ENCODE measurements at places on chromosomes 5 and 9. TPM values are rescaled to one million over a fixed set of nuclear protein-coding genes. Genes with fewer than 3 reads are reported as not detected.

GRCh38 chr9:19876569-19877316 is 87.9 kb upstream of the SLC24A2 start:
- H3K27ac ChIP-seq = peak overlapping the region; percentile 70
- no peak for DNase-seq
- no peak overlapping the region for H3K4me3 ChIP-seq
- no peaks in the 10 kb centered on the region for H3K36me3 ChIP-seq

The SPINK4 gene
- not detected for total RNA-seq

GRCh38 chr5:82975396-82975795 is 101.8 kb downstream of the TMEM167A start:
- H3K27ac ChIP-seq = no peak overlapping the region
- no peaks in the 10 kb centered on the region for H3K27me3 ChIP-seq
- H3K36me3 ChIP-seq = peaks cover 7% of the 10 kb centered on the region
- DNase-seq = no peak
- H3K4me1 ChIP-seq = peaks cover 7% of the 10 kb centered on the region

The PKD2L2 gene
- not detected for total RNA-seq

DNA sequence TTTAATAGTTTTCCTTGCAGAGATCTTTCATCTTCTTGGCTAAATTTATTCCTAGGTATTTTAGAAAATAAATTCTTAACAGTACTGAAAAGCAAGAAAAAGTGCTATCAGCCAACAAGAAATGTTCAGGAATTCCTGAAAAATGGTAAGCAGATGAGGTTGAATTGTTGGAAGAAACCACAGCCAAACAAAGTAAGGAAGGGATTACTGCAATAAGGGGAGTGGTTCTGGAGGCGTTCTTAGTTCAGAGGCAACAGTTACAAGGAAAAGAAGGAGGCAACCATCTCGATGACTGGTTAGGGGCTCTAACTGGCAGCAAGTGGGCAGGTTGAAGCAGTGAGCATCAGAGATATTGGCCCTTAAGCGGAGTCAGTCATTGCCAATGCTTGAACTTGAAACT is 12.8 kb upstream of the OR13J1 start:
- no peaks in the 10 kb centered on the region for H3K4me1 ChIP-seq
- peaks cover 2% of the 10 kb centered on the region for H3K27me3 ChIP-seq
- DNase-seq = no peak
- no peaks in the 10 kb centered on the region for H3K36me3 ChIP-seq

- DNase-seq = no peak
- peaks cover 6% of the 10 kb centered on the region for H3K4me1 ChIP-seq
- H3K27ac ChIP-seq = no peak overlapping the region
These were observed 155.9 kb upstream of the COL5A1 start for GRCh38 chr9:134485653-134486052.

The PCDHA9 gene
- 2.0 TPM for total RNA-seq

GRCh38 chr9:106486685-106487084 is 376.3 kb upstream of the ZNF462 start:
- H3K4me1 ChIP-seq = no peaks in the 10 kb centered on the region
- no peaks in the 10 kb centered on the region for H3K27me3 ChIP-seq
- H3K4me3 ChIP-seq = no peak overlapping the region
- H3K36me3 ChIP-seq = no peaks in the 10 kb centered on the region
- DNase-seq = no peak

DNA sequence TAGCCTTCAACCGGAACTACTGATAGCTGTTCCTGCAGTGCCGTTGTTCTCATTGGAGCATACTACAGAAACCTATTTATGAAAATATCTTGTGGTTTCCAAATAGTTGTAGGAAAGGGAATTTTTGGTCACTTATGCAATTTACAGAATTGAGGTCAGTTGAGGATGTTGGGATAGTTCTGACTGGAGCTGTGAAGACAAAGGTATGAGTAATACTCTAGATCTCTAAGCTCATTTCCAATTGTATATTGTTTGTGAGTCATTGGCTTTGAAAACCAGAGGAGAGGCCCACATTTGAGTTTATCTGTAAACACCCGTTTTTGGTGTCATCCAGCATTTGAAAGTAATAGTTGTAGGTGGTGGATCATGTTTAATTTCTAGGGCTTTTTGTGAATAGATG is 561.3 kb upstream of the WWC1 start:
- H3K27me3 ChIP-seq = no peaks in the 10 kb centered on the region
- DNase-seq = no peak
- H3K27ac ChIP-seq = no peak overlapping the region
- no peaks in the 10 kb centered on the region for H3K36me3 ChIP-seq
- H3K4me1 ChIP-seq = peaks cover 12% of the 10 kb centered on the region

DNA sequence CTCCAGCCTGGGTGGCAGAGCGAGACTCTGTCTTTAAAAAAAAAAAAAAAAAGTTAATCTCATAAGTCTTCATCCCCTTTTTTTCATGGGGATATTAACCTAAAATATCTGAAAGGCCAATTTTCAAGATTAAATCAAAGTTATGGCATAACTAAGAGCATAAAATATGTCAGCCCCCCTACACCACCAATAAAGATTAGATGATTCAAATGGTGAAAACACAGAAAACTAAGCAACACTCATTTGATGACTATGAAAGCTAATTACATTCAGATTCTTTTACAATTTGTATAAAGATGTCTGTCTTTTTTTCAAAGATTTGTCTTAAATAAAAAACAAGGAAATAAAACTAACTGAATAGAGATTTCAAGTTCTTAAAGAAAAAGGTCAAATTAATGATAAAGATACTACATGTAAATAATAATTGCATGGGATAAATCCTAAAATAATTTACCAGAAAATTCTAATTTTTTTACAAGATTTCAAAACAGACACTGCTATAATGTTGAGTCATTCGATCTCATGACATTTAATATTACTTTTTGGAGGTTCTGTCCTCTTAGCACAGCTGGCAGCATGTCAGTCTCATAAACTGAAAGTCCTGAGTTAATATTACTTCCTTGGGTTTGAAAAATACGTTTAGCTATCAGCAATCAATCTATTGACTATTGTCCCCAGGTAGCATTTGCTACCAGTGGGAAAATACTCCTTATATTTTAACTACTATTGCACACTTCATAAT is 112.9 kb downstream of the KIAA0825 start:
- no peak overlapping the region for H3K27ac ChIP-seq
- H3K4me1 ChIP-seq = no peaks in the 10 kb centered on the region
- no peak overlapping the region for H3K4me3 ChIP-seq

GRCh38 chr5:23029290-23029689 is 176.1 kb upstream of the CDH12 start:
- H3K36me3 ChIP-seq = no peaks in the 10 kb centered on the region
- H3K27ac ChIP-seq = no peak overlapping the region
- no peaks in the 10 kb centered on the region for H3K4me1 ChIP-seq
- H3K27me3 ChIP-seq = no peaks in the 10 kb centered on the region
- no peak overlapping the region for H3K4me3 ChIP-seq
- no peak for DNase-seq

The SLC36A2 gene
- total RNA-seq = not detected

The OR5C1 gene
- total RNA-seq = not detected

The GABRA6 gene
- not detected for total RNA-seq

The RIOK2 gene
- total RNA-seq = 35.6 TPM

DNA sequence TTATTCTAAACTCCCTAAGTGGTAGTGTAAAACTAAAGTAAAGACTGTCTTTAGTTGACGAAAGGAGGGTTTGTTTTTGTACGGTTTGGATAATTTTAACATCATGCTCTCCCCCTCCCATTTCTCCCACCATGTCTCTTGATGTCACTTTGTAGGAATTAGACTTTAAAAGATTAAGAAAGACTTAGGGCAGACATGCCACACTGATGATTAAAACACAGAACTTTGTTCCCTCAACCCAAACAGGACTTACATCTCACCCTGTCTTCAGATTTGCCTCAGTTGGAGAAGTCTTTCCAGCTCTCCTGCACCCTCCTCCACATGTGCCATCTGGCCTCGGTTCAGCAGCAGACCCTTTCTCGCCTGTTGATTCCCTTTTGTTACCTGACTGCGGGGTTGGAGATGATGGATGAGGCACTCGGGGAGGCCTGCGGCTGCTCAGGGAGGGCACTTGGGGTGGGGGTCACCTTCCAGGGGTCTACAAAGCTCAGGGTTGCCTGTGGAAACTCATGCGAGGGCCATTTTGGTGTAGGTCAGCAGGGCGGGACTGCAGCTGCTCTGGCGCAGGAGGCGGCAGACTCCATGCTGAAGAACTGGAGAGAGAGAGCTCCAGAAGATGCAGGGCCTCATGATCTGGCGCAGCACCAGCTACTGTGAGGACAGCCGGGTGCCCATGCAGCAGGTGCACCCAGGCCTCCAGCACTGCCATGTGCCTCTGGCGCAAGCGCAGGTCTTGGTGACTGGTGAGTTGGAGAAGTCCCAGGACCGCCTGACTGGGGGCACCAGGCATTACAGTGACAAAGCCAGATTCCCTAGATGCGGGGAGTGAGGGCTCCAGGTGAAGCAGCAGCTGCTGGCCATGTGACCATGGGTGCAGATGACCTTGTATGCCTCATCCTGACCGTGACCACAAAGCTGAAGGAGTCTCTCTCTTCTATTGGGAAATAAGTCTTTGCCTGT is 24.5 kb upstream of the EXOC3 start:
- peak; percentile 72 for DNase-seq
- H3K36me3 ChIP-seq = peaks cover 2% of the 10 kb centered on the region
- H3K27me3 ChIP-seq = no peaks in the 10 kb centered on the region
- no peak overlapping the region for H3K4me3 ChIP-seq

GRCh38 chr5:67243944-67244343 is 47.3 kb upstream of the CD180 start:
- no peak overlapping the region for H3K4me3 ChIP-seq
- no peaks in the 10 kb centered on the region for H3K36me3 ChIP-seq
- no peak overlapping the region for H3K27ac ChIP-seq
- no peaks in the 10 kb centered on the region for H3K27me3 ChIP-seq
- no peak for DNase-seq
- H3K4me1 ChIP-seq = peaks cover 12% of the 10 kb centered on the region

DNA sequence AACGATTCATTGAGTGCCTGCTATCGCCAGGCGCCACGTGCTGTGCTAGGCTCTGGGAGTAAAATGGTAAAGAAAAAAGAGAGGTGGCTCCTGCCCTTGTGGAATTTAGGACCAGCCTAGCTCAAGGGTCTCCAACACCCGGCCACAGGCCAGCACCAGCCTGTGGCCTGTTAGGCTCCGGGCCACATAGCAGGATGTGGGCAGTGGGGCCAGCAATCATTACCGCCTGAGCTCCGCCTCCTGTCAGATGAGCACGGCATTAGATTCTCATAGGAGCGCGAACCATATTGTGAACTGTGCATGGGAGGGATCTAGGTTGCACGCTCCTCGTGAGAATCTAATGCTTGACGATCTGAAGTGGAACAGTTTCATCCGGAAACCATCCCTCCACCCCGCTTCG is 1.5 kb downstream of the RMRP start:
- no peak for DNase-seq
- peak overlapping the region; percentile 99 for H3K27ac ChIP-seq
- no peak overlapping the region for H3K4me3 ChIP-seq
- H3K27me3 ChIP-seq = no peaks in the 10 kb centered on the region
- peaks cover 44% of the 10 kb centered on the region for H3K4me1 ChIP-seq
- H3K36me3 ChIP-seq = peaks cover 8% of the 10 kb centered on the region

The TMEM252 gene
- total RNA-seq = not detected

DNA sequence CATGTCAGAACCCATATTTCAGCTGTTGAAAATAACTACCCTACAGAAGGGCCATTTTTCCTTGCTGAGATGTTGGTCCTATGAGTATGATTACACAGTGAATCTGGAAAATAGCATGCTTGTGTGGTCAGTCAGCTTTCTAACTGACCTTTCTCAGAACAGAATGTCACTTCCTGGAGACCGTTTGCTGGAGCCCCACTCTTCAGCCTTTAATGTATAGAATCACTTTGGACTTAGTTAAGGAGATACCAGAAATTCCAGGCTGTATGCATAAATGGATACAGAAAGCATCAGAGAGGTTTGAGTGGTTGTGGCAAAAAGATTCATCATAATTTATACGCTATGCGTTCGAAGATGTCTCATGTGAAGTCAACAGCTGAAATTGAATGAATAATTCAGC is 488.1 kb downstream of the EBF1 start:
- no peak for DNase-seq
- H3K27ac ChIP-seq = no peak overlapping the region
- H3K27me3 ChIP-seq = no peaks in the 10 kb centered on the region
- no peaks in the 10 kb centered on the region for H3K36me3 ChIP-seq
- H3K4me1 ChIP-seq = no peaks in the 10 kb centered on the region
- H3K4me3 ChIP-seq = no peak overlapping the region

DNA sequence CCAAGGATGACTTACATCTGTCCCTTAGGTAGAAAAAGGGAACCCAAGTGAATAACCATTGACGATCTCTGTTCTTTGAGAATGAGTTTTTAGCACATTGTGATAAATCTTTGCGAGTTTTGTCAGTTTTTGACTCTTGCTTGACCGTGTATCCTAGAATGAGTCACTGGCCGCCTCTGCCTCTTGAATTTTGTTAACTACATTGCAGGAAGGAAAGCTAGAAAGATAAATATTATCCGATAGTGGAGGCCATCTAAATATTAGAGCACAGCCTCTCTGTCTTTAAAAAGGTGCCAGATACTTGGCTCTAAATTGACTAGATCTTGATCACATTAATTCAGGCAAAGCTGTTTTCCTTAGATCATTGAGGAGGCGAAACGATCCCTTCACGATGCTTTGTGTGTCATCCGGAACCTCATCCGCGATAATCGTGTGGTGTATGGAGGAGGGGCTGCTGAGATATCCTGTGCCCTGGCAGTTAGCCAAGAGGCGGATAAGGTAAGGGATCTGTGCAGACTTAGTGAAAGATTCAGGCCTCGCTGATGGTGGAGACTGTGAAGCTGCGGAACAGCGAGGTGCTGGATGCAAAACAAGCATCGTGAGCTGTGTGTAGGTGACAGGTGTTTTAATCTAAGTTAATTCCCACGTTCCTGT is 12.2 kb downstream of the CCT5 start:
- DNase-seq = peak; percentile 50
- H3K36me3 ChIP-seq = peaks cover 47% of the 10 kb centered on the region
- no peak overlapping the region for H3K4me3 ChIP-seq
- no peak overlapping the region for H3K27ac ChIP-seq

The ADRA1B gene
- 1.1 TPM for total RNA-seq

DNA sequence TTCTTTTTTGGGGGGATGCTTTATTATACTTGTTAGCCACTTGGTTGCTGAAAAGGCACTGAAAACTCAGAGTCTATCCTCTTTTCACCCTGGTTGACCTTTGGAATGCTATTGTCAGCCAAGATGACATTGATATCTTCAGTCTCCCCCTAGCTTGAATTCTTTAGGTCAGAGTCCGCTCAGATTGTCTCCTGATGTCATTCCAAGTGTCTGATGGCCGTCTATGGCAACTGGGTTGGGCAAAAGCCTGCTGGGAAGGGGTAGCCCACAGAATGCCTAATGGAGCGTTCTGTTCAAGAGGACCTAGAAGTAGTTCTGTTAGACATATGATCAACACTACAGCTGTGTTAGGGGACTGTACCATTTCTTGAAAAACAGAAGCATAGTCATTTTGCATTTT is 9.7 kb upstream of the MEF2C start:
- H3K27me3 ChIP-seq = no peaks in the 10 kb centered on the region
- no peak for DNase-seq
- H3K27ac ChIP-seq = no peak overlapping the region
- H3K4me1 ChIP-seq = peaks cover 13% of the 10 kb centered on the region
- H3K36me3 ChIP-seq = no peaks in the 10 kb centered on the region

The CA9 gene
- total RNA-seq = 3.6 TPM

The DDX4 gene
- total RNA-seq = not detected

- no peak overlapping the region for H3K4me3 ChIP-seq
- H3K27me3 ChIP-seq = no peaks in the 10 kb centered on the region
- no peaks in the 10 kb centered on the region for H3K36me3 ChIP-seq
- H3K4me1 ChIP-seq = peaks cover 12% of the 10 kb centered on the region
These were observed 2.1 kb downstream of the SH2D3C start for GRCh38 chr9:127776195-127776923.

- no peak for DNase-seq
- no peaks in the 10 kb centered on the region for H3K36me3 ChIP-seq
- H3K27me3 ChIP-seq = no peaks in the 10 kb centered on the region
- peaks cover 24% of the 10 kb centered on the region for H3K4me1 ChIP-seq
- peak overlapping the region; percentile 96 for H3K27ac ChIP-seq
- H3K4me3 ChIP-seq = peak overlapping the region; percentile 70
These were observed 308.5 kb downstream of the RAB3C start for GRCh38 chr5:58891086-58891970.

All from chondrocyte (in vitro differentiated cells).